ENCODE measurements at places on chromosomes 2 and 18.

DNA sequence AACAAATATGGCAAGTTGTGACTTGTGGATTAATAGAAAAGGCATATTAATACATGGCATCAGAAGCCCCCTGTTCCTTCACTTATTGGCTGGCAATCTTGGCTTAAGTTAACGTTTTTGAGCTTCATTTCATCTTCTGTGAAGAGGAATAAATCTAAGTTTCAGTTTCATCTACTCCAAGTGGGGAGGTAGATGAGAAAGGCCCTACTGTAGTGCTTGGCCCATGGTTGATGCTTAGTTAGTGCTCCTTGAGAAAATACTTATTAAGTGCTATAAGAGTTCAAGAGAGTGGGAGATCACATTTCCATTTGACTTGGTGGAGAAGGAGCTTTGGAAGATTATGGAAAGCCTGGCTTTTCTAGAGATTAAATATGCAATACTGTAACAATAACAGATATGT, 244.3 kb downstream of the BABAM2 start:
- DNase-seq, result no peak

DNA sequence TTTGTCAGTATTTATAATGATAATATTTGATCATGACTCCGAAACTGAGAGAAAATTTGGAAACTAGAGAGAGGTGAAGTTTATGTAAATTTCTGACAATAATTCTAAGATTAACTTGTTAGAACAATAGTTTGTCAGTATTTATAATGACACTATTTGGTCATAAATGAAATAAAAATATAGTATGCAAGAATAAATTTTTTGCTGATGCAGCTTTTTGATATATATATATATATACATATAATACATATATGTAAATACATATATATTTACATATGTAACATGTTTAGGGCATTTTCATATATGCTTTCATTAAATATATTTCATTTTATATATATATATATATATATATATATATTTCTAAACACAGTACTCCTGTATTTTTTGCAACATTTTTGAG, 1158.1 kb downstream of the LRP1B start:
- DNase-seq, result no peak

DNA sequence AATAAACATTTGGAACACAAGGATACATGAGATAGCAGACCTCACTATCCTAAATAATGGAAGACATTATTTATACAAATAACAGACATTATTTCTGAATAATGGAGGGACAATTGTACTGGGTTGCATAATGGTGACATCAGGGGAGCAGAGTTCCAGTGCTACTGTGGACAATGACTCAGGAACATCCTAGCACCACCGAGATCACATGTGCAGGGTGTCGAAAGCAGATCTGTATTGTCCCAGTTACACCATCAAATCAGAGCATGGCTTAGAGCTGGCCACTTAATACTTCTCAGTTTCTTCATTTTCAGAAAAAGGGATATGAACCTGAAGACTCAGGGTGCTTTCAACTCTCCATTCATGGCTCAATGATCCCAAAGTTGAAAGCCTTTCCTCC, 249.1 kb upstream of the RBMS1 start:
- DNase-seq, result no peak

DNA sequence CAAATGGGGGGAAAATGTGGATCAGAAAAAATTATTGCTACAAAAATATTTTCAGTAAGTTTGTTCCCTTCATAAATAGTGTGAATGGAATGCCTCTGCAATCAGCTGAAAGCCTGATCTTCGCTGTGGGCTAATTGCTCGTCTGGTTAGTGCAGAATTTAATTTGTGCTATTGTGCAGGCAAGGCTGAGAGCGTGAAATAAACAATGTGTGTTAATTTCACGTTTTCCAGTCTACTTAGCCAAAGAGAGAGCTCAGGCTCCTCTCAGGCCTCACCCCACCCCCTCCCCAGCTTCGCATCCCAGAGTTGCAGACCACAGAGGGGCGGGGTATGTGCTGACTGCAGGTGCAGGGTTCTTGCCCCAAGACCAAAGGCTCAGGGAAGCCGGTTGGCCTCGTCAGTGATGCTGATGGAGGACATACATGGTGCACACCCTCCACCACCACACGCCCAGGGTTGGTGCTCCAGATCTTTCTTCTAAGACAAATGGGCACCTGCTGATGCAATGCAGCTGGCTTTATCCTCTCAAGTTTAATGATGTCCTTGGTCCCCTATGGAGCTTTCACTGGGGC, 302.6 kb upstream of the SLC14A2 start:
- DNase-seq, result no peak

DNA sequence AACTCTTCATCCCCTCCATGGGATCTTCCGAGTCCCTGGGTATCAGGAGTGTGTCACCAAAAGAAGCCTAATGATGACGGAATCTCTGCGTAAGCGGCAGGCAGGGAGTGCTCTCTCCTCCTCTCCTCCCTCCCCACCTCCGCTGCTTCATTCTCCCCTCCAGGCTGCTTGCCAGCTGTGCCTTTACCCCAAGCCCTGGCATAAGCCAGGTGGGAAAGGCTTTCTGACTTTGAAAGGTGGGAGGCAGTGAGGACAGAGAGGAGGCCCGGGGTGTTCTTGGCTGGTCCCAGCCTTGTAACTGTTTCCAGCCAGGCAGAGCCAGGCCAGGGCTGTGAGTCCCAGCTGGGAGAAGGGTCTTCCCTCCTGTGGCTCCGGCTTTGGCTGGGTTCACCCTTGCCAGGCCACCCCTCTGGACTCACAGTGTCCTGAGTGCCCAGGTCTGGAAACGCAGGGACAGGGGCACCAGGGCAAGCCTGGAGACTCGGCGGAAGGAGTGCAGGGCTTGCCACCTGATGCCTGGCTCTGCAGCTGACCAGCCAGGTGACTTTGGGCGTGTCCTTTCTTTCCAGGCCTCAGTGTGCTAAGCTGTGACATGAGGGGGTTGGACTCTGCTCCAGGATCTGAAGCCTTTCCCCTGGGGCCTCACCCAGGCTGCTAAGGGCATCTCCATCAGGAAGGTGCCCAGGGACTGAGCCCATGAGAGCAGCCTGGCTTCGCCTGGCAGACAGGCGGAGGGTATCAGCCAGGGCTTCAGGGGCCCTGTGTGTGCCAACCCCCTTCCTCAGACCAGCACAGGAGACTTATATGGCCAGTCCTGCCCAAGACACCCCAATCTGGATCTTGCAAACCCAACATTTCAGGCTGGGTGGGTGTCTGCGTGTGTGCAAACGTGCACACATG, 32.7 kb upstream of the HPCAL1 start:
- no peak for DNase-seq

GRCh38 chr2:65465857-65466256, 33.5 kb upstream of the SPRED2 start:
- no peak for DNase-seq

GRCh38 chr2:120437604-120438000, 91.7 kb downstream of the INHBB start:
- no peak for DNase-seq
